ENCODE measurements at places on chromosomes 7 and 10.

DNA sequence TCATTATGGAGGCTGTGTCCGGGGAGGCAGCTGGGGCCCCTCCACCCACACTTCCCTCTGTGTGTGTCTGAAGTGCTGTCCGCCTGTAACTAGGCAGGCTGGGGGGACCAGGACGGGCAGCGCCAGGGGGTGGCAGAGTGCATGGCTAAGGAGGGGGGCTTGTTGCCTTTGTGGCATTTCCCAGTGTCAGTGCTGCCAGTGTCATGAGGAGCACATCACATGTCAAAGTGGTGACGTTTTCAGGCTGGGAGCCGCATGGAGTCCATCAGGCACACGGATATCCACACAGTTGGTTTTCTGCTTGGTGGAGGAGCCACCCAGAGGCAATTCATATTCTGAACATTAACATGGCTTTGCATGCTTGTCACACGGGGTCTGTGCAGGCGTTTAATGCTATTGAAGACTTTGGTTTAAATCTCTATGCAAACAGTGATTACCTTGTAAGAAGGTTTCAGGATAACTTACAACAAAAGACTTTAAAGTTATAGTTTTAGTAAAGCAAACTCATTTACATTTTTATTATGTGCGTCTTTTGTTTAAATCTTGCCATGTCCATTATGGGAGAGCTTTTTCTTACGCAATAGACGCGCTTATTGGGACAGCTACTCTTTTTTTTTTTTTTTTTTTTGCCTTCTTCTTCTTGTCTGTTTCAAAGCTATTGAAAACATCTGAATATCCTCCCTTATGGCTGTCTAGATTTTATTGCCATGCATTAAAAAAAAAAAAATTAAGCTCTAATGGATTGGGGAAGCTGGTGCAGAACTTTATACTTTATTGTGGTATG is 52.9 kb downstream of the C10orf67 start:
- DNase-seq, result no peak

- no peak for DNase-seq
Observed at GRCh38 chr10:107952649-107953556, 788.4 kb upstream of the SORCS1 start.

DNA sequence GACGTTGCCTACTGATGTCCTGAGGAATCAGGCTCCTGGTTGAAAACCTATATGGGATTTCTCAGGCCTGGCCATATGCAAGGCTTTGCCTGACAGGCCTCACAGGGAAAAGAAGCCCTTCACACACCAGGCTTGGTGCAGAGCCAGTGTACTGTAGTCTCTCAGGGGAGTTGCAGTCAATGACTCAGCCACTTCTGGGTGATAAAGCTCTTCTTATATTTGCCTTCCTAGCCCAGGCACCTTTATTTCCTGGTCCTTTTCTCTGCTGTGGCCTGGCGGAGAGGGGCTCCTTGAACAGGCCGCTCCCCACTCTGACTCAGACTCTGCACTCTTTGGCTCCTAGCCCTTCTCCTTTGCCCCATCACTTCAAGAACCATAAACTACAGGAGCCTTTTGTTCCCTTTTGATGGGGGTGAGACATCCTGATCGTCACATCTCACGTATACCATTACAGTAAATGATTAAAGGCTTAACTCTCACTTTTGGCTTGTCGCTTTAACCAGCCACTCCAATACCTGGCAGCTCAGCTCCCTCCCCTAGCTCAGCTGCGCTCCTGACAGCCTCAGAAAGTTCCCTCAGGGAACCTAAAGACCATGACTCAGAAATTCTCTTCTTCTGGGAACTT is 33.5 kb downstream of the DPY19L1 start:
- DNase-seq, result peak; percentile 68

GRCh38 chr10:4576206-4576605 is 249.8 kb upstream of the AKR1E2 start:
- DNase-seq, result no peak

GRCh38 chr10:114767986-114768821 is 53.4 kb upstream of the FHIP2A start:
- no peak for DNase-seq

GRCh38 chr7:30799976-30800661 is 28.9 kb downstream of the MINDY4 start:
- no peak for DNase-seq

DNA sequence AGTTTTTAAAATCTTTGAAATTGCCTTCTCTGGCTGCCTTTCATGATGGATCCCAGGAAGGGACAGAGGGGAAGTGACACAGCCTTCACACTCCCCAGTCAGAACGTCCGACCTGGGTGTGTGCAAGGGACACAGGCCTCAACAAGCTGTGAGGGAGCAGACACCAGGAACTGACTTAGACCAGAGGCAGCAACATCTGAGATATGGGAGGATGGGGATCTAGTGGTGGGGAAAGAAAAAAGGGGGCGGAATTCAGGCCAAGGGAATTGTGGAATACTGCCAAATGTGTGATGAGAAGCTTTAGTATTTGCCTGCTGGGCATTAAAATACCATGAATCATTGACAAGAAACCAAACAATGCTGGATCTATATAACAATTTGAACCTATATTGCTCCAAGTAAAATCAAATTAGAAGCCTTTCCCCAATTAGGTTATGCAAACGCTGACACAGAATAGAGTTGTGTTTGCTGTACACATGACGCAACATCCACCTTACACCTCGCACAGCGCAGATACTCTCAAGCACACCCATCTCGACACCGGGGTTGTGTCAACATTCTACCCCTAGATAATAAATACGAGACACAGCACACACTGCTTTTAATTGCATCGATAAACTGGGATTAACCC is 17.2 kb upstream of the MNX1 start:
- no peak for DNase-seq

Measured in astrocyte of the cerebellum (primary cell).